ENCODE measurements at places on chromosomes 7 and 10. TPM values are rescaled to one million over a fixed set of nuclear protein-coding genes. Genes with fewer than 3 reads are reported as not detected.

GRCh38 chr10:60235001-60235400, 154.7 kb downstream of the ANK3 start:
- DNase-seq = no peak

DNA sequence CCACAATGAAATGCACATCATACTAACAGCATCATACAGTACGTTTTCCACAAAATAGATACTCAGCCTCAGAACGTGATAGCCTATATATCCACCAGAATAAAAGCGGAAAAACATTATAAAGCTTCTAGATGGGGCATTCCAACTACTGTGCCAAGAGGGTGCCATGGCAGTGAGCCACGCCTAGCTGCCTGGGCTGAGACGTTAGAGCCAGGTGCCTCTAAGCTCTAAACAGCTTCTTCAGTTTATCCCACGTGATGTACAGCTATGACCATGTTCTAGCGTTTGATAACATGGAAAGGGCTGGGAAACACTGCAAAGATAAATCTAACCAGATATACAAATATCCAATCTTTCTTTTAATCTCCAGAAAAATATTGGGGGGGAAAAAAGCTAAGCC, 17.8 kb downstream of the USP6NL start:
- DNase-seq = no peak

- no peak for DNase-seq
Measured at GRCh38 chr10:21811245-21811585, 192.3 kb downstream of the DNAJC1 start.

DNA sequence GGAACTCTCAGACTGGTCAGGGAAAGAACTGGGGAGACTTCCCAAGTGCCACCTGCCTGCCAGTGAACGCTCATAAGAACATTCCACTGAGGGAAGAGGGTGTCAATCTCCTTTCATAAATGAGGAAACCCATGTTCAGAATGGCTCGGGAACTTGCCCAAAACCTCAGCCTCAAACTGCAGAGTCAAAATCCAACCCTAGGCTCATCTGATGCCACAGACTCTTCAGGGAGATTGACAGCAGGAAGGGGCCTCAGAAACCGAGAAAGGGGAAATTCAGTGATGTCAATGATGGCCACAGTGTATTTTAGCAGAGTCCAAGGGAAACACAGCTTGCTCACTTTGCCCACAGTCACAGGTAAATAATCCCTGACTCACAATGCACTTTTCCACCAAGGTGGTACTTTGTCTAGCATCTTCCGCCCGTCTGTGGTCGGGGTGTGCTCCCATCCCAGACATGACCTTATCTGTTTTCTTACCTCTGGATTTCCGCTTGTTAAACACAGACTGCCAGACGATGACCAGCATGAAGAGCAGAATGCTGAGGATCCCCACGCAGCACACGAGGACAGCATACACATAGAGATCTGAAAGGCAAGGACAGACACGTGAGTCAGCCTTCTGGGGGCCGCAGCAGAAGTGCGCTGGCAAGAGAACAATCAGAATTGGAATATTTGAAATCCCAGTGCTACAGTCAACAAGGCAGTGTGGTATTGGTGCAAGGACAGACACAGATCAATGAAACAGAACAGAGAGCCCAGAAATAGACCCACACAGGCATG, 38.4 kb downstream of the VSTM4 start:
- DNase-seq = no peak

GRCh38 chr7:91343420-91343960, 79.3 kb downstream of the FZD1 start:
- DNase-seq = no peak

DNA sequence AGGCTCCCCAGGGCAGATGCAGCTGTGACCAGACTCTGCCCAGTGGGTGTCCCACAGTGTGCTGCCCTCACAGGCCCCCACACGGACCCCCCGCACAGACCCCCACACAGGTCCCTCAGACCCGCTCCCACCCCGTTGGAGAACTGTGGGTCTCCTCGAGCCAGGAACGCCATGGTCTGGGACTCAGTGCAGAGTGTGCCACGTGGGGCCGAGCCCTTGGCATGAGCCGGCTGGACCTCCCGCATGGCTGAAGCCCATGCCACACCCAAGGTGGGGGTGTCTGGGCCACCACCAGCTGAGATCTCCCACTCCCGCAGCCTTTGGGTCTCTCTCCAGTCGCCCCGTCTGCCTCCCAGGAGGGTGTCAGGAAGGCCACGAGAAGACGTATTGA, 34.3 kb downstream of the JAKMIP3 start:
- no peak for DNase-seq

DNA sequence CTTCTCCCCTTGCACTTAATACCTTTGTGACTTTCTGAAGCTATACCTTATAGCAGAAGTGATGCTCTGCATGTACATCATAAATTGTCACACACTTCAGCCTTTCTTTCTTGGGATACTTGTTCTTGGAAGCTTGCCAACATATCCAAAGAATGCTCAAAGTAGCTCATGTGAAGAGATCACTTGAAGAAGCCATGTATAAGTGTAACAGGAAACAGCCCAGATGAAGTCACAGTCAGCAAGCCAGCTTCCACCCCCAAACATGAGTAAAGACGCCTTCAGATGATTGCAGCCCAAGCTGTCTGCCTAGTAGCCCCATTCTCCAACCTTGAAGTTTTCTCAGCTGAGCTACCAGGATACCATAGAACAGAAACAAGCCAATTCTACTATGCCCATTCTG, 50.9 kb downstream of the DGKB start:
- no peak for DNase-seq

GRCh38 chr7:113216038-113216437, 97.7 kb upstream of the SMIM30 start:
- DNase-seq = no peak

DNA sequence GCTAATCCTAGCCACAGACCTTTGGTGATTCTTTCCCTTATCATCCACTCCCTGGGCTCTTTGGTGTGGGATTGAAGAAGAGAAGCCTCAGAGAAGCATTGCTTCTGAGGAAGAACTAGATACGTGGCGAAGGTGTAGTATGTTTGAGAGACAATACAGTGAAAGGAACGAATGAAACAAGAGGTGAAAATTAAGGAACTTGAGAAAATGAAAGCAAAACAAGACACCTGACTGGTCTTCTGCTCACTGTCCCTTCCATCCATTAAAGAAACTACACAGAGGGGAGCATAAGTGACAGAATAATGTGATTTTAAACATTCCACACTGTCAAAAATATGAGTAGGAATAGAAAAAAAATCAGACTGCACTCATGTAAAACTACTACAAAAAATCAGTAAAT, 219.6 kb upstream of the NPSR1 start:
- no peak for DNase-seq

DNA sequence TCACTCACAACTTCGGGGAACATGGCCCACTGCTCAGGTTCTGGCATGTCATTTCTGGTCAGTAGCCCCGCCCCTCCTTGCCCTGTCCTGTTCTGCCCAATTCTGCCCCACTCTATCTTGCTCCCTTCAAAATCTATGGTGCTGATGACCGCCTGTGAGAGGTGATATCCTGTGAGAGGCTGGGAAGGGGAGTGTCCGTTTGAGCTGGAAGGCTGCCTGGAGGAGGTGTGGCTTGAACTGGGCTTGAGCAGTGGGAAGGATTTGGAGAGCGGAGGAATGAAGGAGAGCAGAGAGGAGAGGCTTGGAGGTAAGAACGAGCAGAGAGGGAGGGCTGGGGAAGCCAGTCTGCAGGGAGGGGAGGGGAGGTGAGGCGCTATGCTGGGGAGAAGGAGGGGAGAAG, 145.3 kb downstream of the RPS24 start:
- no peak for DNase-seq

DNA sequence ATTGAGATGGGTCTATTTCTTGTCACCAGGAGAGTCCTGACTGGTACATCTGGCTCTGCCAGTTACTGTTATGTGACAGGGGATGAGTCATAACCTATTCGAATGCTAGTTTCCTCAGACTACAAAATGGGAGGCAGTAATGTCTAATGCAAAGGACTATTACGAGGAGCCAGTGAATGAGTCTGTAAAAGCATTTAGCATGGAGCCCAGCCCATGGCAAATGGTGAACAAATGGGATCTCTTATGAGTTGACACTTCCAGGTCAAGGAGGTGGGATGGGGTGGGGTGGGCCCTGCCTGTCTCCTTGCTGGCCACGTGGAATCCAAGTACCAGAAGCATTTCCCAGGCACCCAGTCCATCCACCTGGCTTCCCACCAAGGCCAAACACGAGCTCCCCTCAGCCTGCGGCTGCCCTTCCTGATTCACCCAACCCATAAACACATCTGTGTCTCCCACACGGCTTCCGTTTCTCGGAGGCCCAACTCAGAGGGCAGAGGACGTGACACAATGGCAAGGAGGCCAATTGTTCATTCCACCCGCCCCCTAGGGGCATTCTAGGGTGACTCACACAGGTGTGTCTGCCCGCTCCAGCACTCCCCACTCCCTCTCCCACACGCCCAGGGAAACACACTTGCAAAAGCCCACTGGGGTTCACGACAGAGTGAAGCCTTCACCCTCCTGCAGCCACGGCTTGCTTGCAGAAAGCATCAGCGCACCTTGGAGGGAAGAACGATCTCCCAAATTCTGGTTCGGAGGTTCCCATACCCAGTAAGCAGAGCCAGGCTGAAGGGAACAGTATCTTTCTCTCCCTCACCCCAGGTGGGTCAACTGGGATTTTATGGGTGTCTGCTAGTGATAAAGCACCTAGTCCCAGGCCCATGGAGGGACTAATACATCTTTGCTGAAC, 109.8 kb downstream of the SH3PXD2A start:
- DNase-seq = no peak

- no peak for DNase-seq
Measured at GRCh38 chr7:6350433-6351058, 78.1 kb upstream of the CYTH3 start.

DNA sequence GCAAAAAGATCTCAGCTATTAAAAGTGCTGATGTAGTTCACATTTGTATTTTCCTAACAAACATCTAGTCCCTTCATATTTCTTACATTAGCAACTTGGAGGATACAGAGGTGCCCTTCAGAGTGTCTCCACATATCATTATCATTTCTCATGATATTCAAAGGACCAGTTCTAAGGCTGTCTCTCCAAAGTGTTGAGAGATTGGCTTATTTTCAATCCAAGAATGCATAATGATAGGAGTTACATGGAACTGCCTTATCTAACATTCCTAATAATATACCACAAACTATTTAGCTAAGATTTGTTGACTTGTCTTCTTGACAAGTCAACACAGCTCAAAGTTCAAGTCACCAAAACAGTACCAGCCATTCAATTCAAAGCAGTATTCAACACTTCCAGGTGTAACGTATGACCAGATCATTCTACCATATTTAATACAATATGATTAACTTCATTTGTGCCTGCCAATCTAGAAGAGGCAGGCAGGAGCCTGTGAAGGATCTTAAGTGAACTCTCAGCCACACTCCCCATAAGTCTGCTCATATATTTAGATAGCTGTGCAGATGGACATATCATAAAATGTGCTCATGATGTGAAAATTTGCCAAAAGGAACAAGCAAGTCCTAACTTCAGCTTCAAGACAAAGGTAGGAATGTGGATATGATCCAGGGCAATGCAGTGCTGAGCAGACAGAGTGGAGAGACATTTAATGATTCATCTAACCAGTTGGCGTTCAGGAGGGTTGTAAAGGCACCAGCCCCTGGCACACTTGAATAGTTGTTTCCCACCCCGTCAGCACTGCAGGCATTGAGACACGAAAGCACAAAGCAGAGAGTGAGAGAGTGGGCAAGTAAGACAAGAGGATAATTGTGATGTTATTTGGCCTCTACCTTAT, 108.3 kb downstream of the MTERF1 start:
- no peak for DNase-seq

- DNase-seq = no peak
Measured at GRCh38 chr10:110651044-110651958, 7.2 kb downstream of the RBM20 start.

DNA sequence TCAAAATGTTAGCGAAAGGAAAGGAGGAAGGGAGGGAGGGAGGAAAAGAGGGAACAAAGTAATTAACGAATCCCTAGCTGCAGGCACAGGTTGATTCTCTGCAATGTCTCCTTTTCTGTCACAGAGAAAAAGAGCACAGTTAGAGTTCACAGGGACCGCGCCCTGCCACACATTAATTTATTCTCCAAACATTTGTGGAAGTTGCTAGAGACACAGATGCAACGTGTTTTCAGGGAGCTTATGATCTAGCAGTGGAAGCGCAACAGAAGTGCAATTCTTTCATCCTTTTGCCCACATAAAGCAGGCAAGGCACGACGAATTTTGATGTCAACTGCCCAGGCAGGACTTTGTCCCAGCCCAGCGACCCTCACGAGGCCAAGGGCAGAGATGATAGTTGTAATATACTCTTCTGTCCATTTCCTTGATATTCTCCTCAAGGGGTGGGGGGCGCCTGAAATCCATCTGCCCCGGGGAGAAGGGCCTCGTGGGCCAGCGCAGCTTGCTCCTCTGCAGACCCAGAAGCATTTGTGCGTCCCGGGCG, 101.7 kb upstream of the ZNF438 start:
- no peak for DNase-seq

DNA sequence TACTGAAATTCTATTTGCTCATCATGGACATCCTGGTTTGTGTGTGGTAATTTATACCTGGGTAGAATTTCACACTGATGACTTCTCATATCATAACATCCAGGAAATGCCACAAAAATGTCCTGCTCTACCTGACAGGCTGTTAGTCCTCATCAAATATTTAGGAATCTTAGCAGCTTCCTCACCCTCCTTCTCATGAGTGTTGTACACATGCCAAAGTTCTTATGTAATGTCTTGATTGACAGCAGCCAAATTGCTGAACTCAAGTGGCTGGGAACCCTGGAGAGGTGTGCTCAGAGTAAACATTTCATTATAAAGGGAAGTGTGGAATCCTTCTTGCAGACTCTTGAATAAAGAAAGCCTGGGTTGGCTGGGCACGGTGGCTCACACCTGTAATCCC, 8.9 kb downstream of the EEPD1 start:
- no peak for DNase-seq

DNA sequence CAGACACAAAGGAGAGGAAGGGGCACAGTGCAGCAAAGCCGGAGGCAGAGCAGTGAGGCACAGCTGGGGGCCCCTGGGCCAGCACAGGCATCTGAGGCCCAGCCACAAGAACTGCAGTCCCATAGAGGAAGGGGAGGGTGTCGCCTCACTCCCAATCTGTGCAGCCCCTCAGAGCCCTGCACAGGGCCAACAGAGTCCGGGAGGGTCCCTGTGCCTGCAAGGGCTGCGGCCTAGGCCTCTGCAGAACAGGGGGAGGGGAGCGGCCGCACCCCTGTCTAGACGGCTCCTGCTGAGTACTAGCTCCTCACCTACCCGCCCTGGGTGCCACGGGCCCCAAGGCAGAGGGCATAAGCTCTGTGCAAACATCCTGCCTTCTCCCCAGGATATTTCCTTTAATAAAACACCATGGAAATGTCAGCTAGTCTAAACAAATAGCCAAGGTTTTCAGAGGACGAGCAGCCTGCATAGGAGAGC, 32.4 kb upstream of the RET start:
- DNase-seq = no peak

- DNase-seq = no peak
Measured at GRCh38 chr10:65320236-65321026, 1605.4 kb upstream of the LRRTM3 start.

GRCh38 chr10:111716032-111716431, 467.5 kb downstream of the GPAM start:
- no peak for DNase-seq

- DNase-seq = no peak
Measured at GRCh38 chr7:24866004-24866615, 108.8 kb upstream of the GSDME start.

Gene ABCF2
- 64.4 TPM for total RNA-seq

Gene DOCK1
- 67.6 TPM for total RNA-seq

Gene MCM10
- total RNA-seq = 22.8 TPM

Gene EBLN1
- total RNA-seq = not detected

Gene PDGFA
- 18.5 TPM for total RNA-seq

Gene PTER
- 8.8 TPM for total RNA-seq

Gene PDLIM1
- 183 TPM for total RNA-seq
